Colonic mucosa (tissue), 4 donors: ENCODE measurements at places on chromosomes 5 and 9. TPM values are rescaled to one million over a fixed set of nuclear protein-coding genes. Genes with fewer than 3 reads are reported as not detected.

Gene HSD17B3
- not detected for total RNA-seq

Gene GOLM1
- 337 TPM for total RNA-seq

Gene CCIN
- not detected for total RNA-seq

Gene HACD4
- 0.67 TPM for total RNA-seq

Gene CATSPER3
- total RNA-seq = 0.85 TPM
